Gastrocnemius medialis (tissue), 4 donors: ENCODE measurements at places on chromosomes 12 and 14. TPM values are rescaled to one million over a fixed set of nuclear protein-coding genes. Genes with fewer than 3 reads are reported as not detected.

DNA sequence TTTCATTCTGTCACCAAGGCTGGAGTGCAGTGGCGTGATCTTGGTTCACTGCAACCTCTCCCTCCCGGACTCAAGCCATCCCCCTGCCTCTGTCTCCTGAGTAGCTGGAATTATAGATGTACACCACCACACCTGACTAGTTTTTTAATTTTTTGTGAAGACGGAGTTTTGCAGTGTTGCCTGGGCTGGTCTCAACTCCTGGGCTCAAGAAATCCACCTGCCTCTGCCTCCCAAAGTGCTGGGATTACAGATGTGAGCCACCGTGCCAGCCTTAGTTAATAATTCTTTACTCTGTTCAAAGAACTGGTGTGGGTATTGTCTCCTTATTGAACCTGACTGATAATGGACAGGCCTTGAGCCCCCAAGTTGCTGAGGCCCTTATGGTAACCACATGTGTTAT, 10.4 kb upstream of the KRT7 start:
- H3K27ac ChIP-seq: no peak overlapping the region
- no peaks in the 10 kb centered on the region for H3K36me3 ChIP-seq
- H3K4me1 ChIP-seq: no peaks in the 10 kb centered on the region
- no peak for DNase-seq

NGB gene
- total RNA-seq: not detected

DNA sequence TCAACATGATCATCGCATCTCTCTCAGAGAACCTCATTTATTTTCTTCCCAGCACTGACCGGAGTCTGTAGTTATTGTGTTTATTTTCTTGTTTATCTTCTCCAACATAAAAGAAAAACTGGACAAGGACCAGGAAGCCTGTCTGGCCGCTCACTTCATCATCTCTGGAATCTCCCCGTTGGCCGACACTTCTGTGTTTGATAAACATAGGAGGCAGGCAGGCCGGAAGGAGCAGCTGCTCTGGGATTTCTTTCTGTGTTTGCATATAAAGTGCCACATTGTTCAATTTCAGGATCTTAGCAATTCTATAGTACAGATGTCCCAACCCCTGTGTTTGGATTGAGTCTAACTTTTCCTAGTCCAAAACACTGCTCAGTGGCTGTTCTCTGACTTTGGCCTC, 53.3 kb downstream of the ACACB start:
- H3K4me3 ChIP-seq: no peak overlapping the region
- no peaks in the 10 kb centered on the region for H3K27me3 ChIP-seq
- peaks cover 33% of the 10 kb centered on the region for H3K36me3 ChIP-seq
- peak overlapping the region; percentile 8 for H3K27ac ChIP-seq
- H3K4me1 ChIP-seq: no peaks in the 10 kb centered on the region
- DNase-seq: no peak

DNA sequence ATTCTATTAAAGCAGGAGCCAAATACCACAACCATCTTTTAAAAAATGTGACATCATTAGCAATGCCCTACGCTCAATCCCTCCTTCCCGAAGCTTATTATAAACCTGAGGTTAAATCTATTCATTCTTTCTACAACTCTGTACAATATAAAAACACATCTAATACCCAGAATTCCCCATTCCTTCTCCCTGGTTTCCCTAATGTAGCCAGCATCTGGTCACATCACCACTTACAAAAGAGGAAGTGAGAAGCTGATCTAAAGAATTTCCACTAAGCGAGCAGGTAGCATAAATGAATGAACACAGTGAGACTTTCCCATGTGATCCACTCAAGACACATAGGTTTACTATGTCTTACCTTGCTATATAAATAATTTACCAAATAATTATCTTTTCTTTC, 90.4 kb downstream of the LRP6 start:
- peaks cover 17% of the 10 kb centered on the region for H3K4me1 ChIP-seq
- no peak for DNase-seq
- no peak overlapping the region for H3K27ac ChIP-seq
- no peaks in the 10 kb centered on the region for H3K36me3 ChIP-seq

DNA sequence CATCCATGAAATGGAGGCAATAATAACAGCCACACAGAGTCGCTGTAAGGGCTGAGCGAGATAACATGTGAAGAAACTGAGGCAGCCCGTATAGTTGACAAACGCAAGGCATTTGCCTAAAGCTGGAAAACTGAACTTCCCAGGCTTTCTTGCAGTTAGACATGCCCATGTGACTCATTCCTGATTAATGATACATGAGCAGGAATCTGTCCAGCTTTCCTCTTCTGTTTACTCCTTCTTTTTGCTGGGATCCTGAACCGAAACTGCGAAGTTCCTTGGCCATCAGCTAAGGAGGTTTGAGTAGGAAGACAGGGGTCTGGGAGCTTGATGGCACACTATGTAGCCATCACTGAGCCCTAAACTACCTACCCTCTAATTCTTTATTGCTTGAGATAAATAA, 52.2 kb downstream of the ST8SIA1 start:
- H3K36me3 ChIP-seq: no peaks in the 10 kb centered on the region
- DNase-seq: no peak
- H3K4me1 ChIP-seq: no peaks in the 10 kb centered on the region
